ENCODE measurements at places on chromosomes 12 and 14.

DNA sequence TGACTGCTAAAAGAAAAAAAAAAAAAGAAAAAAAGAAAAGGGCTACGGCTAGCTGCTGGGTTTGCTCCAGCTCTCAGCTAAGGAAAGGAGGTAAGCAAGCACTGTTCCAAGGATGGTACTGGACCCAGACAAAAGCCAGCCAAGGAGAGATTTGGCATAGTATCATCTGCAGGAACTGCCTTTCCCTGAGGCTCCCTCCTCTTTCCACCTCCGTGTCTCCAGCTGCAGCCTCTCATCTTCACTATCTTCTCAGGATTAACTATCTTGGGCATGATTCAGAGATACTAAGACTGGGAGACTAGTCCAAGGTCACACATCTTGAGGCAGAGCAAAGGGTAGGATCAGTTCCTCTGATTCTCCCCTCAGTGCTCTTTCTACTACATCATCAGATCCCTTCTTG lies 6.0 kb downstream of the KITLG start:
- no peak for DNase-seq

GRCh38 chr12:122421187-122421820 lies 1.2 kb downstream of the CLIP1 start:
- no peak for DNase-seq

DNA sequence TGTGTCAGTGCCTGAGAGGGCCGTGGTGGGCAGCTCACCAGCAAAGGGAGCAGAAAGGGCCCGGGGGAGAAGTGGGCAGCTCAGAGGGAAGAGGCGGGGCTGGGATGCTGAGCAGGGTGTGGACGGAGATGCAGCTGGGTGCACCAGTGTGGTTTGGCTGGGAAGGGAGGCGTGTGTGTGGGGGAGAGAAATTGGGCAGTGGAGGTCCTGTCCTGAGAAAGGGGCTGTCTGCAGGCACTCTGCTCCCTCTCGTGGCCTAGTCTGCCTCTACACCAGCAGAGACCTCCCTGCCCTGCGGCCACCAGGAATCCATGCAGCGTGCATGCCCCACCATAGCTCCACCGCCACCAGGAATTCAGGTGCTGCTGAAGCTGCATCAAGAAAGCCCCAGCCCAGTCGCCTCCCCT lies 6.4 kb downstream of the TMEM121 start:
- no peak for DNase-seq

- DNase-seq, result no peak
These were observed 1.4 kb upstream of the SMARCC2 start for GRCh38 chr12:56190695-56191155.

DNA sequence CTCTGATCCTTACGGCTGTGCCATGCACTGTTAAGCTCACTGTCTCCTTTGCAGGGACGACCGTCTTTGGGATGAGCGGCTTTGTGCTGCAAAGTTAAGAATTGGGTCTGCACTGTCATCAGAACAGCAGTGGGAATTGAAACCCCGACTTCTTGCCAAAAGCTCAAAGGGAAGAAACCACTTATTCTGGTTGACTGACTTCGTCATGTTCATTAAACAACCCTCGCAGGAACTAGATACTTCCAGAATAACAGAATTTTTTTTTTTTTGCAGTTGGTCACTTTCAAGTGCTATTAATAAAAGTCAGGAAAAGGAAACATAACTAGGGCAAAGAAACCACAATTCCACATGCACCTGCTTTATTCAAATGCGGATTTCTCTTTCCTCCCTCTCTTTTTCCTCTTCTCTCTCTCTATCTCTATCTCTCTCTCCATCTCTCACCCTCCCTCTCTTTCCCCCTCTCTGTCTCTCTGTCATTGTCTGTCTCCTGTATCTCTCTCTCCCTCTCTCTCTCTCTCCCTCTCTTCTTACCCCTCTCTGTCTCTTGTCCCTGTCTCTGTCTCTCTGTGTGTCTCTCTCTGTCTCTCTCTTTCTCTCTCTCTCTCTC lies 12.3 kb upstream of the GLT1D1 start:
- no peak for DNase-seq

GRCh38 chr12:84712747-84713146 lies 199.9 kb downstream of the SLC6A15 start:
- no peak for DNase-seq

GRCh38 chr14:72766296-72766695 lies 127.6 kb downstream of the DPF3 start:
- peak; percentile 37 for DNase-seq

- DNase-seq, result no peak
These were observed 3.2 kb downstream of the DACT1 start for GRCh38 chr14:58640959-58641358.

DNA sequence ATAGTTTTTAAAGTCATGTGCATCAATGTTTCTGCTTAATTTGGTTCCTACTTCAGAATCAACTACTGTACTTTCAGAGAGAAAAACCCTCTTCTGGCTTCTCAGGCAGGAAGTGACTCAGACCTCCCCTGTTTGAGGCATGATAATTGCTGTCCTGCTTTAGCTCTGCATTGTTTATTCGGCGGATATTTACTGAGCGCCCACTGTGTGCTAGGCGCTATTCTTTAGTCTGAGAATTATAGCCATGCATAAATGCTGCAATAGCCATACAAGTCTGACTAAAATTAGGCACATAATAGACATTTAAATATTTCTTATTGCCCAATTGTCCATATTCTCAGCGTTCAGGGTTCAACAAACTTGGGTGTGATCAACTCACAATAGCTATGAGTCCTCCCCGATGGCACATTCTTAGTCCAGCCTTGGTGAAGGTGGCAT lies 6.1 kb upstream of the AMIGO2 start:
- DNase-seq, result no peak
